ENCODE measurements at places on chromosomes 7 and 10. TPM values are rescaled to one million over a fixed set of nuclear protein-coding genes. Genes with fewer than 3 reads are reported as not detected.

DNA sequence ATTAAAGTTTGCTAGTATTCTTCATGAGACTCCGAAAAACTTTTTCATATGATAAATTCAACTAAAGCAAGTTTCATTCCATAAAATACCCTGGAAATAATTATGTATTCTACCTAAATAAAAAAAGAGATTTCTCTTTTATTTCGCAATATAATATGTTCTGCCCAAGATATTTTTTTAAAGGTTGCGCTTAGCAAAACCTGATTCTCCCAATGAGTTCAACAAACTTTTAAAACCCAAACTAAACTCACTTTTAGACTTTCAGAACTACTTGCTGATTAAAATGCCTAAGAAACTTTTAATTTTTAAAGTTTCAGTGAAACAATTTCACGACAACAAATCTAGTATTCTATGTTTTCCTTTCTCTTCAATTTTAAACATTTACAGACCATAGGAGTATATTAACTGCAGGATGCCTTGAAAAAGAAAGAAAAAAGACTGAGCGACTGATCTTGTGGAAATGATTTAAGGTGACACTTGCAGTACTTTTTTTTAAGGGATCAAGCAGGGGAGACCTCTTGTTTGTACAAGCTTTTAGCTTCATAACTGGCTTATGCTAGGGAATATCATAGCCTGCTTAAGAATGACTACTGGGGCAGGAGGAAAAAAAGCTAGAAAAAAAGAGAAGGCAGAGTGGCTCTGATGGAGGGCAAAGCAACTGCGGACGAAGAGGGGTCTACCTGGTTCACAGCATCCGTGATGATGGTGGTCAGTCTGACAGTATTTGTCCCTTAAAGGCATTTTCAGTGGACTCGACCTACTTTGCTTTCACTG is 1.5 kb downstream of the ZNF800 start:
- DNase-seq = no peak

Gene HDAC9
- 21.1 TPM for total RNA-seq

- DNase-seq = peak; percentile 39
These were observed 148.1 kb upstream of the CELF2 start for GRCh38 chr10:10869592-10869991.

Gene TMED4
- 263 TPM for total RNA-seq

DNA sequence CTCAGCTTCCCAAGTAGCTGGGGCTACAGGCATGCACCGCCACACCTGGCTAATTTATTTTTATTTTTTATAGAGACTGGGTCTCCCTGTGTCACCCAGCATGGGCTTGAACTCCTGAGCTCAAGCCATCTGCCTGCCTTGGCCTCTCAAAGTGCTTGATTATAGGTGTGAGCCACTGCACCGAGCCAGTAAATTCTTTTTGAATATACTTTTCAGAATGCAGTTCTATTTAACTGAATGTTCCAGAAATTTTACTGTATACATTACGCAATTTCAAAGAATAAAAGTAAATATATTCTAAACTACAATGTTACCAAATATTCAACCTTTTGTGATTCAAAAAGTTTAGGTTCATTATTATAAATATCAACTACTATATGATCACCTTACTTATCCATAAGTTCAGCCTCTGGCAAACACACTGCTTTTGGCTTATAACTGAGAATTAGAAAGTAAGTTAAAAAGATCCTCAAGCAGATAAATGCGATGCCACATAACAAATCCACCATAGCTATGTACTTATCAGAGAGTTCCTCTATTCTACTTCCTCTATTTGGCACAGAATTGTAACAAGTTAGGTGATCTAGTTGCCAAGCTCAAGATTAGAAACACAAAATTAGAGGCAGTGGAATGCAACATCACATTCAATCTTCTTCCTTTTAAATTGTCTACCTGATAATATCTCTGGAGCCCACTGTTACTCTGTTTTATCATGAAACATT is 118.2 kb downstream of the ANK3 start:
- DNase-seq = no peak

Gene CDK1
- total RNA-seq = 275 TPM

DNA sequence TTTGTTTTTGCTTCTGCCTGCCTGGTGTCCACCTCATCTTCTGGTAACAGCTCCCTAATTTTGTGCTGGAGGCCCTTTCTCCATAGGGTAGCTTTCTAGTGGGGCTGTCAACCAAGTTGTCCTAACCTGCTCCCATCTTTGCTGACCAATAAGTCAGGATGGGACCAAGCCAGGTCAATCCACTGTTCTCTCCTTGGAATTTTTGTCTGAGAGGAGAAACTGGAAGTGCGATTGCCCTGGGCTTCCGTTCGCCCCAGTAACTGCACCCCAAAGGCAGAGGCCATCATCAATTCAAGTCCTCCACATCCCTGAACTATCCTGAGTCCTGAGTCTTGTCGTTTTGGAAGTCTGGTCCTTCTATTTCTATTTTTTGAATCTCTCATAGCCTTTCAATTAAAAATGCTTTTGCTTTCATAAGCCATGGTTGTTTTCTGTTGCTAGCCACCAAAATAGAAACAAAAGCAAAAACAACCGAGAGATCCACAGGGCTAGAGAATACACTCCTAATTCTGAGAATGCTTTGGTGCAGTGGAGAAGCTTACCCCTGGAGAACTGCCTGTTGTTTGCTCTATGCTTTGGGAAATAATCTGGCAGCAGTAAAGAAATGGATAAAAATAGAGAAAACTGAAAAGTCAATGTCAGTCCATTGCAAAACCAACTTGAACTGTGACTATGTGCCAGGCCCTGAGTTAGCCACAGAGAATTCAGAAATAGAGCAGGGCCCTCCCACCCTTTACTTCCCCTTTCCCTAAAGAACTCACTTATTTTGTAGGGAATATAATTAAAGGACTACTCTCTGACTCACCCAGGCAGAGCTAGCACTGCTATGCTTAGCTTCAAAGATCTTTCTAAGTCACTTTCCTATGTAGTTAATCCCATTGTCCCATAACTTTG is 368.1 kb downstream of the CXCL12 start:
- DNase-seq = no peak

DNA sequence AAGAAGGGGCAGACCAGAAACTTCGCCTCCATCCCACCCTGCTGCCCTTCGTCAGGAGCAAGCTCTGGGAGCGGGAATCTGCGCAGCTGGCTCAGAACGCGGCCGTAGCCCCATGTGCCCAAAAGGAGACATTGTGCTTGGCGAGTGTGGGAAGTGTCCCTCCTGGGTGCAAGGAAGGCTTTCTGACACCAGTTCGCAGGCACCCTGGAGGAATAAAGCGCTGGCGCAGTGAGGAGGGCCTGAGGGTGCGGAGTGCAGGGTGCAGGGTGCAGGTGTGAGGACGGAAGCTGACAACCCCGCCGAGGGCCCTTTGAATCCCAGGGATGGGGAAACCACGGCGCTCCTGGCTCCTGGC is 811 bp downstream of the SLIT1 start:
- no peak for DNase-seq

DNA sequence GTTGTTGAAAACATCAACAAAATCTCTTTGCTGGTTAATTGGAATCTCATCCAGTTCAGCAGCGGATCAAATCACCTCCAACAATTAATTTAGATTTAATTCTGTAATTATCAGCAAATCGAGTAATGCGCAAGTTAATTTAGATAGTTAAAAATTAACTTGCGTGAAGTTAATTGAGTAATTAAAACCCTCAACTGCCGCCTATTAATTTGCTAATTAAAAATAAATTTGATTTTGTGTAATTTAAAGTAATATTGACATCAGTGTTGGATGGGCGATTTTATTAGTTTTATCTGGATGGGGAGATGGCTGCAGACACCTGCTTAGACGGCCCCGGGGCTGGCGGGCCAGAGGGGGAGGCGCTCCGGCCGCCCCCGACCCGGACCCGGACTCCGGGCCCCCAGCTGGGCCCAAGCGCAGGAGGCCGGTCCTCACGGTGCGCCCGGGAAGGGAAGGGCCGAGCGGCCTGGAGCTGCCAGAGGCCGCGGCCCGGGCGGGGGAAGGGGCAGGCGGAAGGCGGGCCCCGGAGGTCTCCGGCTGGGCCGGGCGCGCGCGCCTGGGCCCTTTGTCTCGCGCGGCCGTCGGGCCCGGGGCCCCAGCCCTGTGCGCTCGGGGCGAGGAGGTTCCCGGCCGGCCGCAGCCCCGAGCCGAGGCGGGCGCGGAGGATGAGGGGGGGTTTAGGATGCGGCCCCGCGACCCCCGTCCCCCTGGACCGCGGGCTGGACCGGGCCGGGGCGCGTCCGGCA is 3.3 kb upstream of the UNCX start:
- no peak for DNase-seq

DNA sequence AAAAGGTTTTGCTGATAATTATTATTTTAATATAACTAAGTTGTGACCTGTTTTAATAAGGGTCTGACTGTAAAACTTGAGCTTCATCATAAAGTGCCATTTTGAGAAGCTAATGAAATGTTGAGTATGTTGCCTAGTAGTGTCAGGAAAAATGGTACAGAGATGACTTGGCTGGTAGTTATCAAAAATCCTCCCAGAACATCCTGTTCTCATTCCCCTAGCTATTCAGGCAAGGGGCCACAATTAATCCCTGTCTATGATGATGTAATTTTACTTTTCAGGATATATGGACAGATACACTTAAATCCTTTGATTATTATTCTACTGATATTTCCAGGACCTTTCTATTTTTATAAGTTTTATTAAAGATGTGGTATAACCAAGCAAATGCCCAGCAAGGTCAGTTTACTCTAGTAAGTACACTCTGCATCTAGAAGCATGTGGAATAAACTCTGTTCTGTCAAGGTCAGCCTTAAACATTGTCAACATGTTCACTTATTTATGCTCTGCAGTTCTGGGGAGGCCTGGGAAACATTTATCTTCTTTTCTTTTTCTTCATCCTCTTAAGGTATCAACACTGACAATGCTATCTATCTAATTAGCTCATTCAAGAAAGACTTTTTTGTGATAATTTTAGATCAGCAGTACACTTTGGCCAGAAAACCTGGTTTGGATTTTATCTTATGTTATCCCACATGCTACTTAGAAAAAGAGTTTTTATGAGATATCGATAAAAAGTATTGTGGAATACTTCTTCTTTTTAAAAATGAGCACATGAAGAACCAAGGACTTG is 32.1 kb downstream of the BTRC start:
- no peak for DNase-seq

GRCh38 chr10:93907059-93907458 is 13.3 kb downstream of the SLC35G1 start:
- DNase-seq = no peak

DNA sequence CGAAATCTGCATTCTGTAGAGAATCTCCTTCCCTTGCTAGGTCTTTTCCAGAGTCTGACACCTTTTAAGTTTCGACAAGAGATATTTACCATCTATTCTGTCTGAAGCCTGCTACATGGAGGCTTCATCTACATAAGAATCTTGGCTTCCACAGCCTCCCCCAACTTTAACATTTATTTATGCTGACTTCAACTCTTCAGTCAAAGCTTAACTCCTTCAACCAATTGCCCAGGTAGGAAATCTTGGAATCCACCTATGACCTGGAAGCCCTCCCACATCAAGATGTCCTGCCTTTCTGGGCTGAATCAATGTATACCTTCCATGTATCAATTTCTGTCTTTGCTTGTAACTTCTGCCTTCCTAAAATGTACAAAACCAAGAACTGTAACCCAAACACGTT is 54.7 kb downstream of the MINPP1 start:
- no peak for DNase-seq

DNA sequence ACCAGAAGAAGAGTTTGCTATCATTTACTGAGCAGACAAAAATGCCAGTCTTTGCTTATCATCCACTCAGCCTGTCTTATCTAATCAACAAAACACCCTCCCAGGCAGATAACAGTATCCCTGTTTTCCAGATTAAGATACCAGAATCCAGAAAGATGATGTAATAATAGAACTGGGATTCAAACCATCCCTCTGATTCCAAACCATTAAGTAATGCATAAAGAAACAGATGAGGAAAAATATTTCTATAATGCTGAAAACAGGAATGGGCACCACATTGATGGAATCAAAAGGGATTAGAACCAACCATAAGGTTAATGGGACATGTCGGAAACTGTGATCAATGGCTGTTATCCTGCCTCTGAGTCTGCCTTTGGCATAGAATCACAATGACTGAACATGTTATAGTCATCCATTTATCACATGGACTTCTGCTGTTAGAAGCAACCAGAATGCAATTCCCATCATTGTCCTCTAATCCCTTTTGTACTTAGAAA is 92.1 kb upstream of the RSU1 start:
- DNase-seq = no peak

DNA sequence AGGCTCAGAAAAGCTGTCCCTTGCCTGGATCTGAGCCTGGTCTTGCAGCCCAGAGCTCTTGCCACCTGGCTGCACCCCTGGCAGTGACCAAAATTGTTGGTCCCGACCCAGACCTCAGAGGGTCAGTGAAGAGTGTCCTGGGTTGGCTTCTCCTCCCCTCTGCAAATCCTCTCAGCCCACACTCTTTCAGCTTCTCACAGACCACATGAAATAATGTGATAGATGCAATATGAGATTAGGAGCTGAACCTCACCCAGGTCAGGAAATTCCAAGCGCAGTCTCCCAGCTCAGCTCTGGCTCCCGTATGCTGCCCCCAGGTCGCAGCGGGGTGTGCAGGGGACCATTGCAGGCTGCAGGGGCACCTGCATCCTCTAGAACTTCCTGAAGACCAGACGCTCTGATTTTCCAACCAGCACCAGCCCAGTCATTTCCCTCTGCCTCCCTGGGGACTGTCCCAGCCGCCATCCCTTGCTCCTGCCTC is 19.6 kb upstream of the RET start:
- DNase-seq = no peak

DNA sequence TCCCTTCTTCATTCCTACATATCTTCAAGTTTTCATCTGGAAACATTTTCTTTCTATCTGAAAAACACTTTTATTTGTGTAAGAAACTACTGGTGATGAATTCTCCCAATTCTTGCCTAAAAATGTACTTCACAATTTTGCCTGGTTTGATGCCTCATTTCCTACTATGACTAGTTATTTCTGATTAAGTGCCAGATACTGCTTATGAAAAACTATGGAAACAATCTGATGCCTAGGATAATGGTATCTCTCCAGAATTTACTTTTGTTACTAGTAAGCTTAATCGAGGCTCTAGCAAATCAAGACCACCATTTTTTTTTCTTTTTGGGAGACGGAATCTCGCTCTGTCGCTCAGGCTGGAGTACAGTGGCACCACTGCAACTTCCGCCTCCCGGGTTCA is 31.3 kb downstream of the CACUL1 start:
- no peak for DNase-seq

DNA sequence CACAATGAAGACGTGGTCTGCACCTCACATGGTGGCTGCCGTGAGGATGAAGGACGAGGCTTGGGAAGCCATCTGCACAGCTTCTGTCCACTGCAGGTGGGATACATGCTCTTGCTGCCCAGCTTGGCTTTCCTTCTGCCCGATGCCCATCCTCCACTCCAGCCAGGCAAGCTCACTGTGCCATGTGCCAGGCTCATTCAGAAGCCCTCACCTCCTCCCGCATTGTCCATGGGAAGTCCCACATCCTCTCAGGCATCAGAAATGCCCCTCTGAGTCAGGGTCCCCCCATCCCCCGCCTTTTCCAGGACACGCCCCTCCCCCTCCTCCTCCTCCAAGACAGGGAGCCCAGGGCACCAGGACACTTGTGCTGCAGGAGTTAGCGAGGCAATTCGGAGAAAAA is 4.6 kb upstream of the NOM1 start:
- DNase-seq = no peak

All from RPMI7951 (cell line).